ENCODE measurements at places on chromosomes 1 and 21.
A peak's percentile ranks its signal among the peaks of the same experiment; 100 is the strongest.

DNA sequence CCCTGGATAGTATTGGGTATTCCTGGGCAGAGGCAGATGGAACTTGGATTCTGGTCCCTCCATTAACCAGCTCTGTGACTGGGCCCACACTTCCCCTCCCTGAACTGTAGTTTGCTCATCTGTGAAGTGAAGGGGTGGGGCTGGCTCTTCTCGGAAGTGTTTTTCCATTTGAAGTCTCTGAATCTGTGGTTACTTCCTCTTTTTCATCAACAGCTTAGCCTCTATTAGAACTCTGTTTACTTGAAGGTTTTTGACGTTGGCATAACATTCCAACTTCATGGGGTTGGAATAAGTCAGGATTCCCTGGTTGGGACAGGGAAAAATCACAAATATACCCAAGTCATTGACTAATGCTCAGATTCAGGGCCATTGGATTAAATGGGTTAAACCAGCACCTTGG is 3.6 kb downstream of the KIAA0040 start:
- peak; percentile 6 for DNase-seq

DNA sequence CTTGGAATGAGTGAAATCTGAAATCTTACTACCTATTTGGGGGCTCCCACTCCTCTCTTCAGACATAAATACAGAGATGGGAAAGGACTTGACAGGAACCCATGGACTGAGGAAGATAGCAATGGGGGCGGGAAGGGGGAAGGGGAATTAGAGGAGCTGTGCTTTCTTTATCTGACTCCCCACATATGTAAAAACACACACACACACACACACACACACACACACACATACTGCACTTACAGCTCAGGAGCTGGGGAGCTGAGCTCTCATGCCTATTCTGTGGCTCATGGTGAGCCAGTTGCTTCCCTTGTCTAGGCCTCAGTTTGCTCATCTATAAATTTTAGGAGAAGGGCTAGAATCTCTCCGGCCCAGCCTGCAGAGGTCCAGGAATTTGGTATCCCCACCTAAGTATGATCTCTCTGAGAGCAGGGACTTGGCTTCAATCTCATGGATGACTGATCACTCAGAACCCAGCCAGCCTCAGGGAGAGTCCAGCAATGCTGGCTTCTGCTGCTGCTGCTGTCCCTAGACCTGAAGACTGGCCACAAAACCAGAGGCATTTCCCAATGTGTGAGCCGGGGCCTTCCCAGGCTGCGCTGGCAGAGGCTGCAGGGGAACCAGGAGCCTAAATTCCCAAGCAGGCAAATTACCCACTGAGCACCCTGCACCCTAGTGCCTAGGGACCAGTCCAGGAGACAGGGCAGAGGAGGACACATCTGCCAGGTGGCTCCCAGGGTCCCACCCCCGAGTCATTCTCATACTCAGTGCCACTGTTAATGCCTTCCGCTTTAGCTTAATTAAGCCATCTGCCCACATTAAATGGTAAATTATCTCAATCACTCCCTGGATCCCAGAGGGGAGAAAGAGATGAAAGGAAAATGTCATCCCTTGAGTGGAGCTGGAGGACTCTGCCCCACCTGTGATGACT is 57.5 kb upstream of the RBM15 start:
- DNase-seq: no peak

DNA sequence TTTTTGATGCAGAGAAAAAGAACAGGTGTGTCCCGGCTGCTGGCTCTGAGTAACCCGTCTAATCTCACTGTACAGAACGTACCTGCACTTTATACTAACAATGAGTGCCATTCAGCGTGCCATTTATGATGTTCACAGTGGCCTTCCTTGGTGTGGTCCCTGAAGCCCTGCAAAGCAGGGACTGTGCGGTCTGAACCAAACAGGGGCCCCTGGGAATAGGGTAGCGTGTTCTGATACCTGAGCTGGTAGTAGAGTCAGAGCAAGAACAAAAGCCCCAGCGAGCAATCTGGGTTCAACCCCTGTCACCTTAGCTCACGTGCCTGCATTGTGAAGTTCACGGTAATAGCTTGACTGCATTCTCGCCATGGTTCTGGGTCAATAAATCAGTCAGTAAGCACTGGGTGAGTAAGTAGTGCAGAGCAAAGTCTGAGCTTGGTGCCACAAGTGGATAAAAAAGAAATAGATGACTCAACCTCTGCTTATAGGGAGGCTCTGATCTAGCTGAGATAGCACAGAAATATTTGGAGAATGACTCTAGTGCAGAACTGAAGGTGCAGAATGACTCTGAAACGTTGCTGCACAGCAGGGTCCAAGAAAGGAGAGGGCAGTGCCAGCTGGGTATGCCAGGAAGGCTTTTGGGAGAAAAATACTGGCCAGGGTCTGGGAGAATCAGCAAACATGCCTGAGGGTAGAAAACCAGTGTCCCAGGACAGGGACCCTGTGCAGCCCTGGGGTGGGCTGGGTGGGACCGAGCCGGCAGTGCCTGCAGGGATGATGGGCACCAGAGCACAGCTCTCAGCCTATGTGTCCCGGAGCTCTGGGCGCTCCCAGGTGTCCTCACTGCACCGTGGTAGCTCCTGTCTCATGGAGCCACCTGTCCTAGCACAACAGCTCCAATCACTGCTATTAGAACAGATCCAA is 125.9 kb downstream of the RHOU start:
- DNase-seq: no peak

DNA sequence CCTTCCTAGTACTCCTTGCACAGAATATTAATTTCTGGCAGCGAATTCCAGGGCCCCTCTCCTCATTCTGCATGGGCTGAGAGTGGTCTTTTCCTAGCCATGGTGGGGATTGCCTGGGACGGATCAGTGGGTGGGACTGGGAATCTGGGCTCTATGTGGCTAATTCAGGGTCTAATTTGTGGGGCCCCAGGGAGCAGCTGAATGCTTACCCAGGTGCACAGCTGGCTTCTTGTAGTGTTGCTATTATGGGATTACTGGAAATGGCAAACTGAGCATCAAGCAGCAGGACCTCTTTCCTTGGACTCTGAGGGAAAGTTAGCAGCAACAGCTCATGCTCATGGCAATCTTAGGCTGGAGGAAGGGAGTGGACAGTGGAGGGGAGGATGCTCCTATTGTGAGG is 187.1 kb upstream of the CACNA1E start:
- no peak for DNase-seq

DNA sequence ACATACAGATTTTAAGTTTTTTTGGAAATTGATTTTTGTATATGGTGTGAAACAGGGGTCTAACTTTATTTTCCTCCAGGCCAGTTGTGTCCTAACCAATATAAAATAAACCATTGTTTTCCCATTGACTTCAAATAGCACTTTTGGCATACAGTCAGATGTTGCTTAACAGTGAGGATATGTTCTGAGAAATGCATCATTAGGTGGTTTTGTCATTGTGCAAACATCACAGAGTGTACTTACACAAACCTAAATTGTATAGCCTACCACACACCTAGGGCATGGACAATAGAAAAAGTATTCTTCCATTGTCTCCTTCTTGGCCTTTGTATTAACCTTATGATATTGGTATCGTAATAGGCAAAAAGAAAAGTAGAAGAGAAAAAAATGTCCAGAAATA is 37.4 kb upstream of the DISP1 start:
- DNase-seq: no peak

DNA sequence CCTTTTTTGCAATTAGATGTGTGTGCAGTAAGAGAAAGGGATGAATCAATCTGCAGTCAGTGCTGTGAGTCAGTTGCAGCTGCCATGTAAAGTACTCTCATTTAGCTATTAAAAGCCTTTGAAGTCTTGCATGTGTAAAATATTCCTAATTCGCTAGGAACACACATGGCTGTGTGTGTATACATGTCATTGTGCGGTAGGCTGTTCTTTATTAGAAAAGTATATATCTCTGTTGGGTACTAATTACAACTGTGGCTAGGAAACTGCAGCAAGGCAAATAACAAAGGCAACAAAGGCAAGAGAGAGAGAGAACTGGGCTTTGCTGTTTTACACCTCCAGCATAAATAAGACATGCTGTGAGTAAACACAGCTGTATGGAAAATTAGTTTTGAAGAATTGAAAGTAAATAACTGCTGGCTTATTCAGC is 41.7 kb downstream of the EPB41 start:
- DNase-seq: no peak

GRCh38 chr1:156483397-156483796 is 17.2 kb downstream of the MEF2D start:
- DNase-seq: no peak

- no peak for DNase-seq
Measured at GRCh38 chr1:63874278-63874880, 100.6 kb downstream of the ROR1 start.

- no peak for DNase-seq
Measured at GRCh38 chr1:244384066-244384465, 67.6 kb downstream of the ADSS2 start.

GRCh38 chr1:93638307-93638847 is 43.3 kb downstream of the BCAR3 start:
- no peak for DNase-seq

DNA sequence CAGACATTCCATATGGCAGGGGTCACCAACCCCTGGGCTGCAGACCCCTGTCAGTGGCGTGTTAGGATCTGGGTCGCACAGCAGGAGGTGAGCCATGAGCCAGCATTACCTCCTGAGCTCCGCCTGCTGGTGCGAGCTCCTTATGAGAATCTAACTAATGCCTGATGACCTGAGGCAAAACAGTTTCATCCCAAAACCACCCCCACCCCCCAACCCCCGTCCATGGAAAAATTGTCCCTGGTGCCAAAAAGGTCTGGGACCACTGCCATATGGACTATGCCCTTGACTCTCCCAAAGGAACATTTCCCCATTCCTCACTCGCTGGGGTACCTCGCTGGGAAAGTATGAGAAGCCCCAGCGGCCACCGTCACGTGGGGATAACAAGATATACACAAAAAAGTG is 6.4 kb upstream of the CPT2 start:
- DNase-seq: no peak

GRCh38 chr1:112209493-112209892 is 186.5 kb upstream of the CTTNBP2NL start:
- DNase-seq: no peak

- DNase-seq: no peak
Measured at GRCh38 chr1:34792868-34793727, at the start of gene GJA4. Gene GJA4, plus strand, starts transcription at chr1:34792999. Its CDS starts 1,215 bp downstream, at chr1:34794214.

GRCh38 chr1:50697440-50698421 is 262.3 kb downstream of the FAF1 start:
- no peak for DNase-seq

GRCh38 chr1:186605762-186606350 is 74.4 kb downstream of the PTGS2 start:
- no peak for DNase-seq

- peak; percentile 32 for DNase-seq
Measured at GRCh38 chr1:204975568-204976235, 67.3 kb upstream of the CNTN2 start.

DNA sequence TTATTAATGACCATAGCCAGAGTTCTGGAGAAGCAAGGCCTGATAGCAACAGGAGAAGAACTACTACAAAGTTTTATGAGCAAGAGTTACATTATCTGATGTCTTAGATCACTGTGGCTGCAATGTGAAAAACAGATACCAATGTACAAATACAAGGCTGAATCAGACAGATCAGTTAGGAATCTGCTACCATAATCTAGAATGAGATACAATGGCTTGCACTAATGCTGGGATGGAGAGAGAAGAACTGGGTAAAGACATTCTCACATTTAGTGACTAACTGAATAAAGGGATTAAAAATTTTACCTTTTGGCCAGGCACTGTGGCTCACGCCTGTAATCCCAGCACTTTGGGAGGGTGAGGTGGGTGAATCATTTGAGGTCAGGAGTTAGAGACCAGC is 41.3 kb downstream of the ARID4B start:
- no peak for DNase-seq

GRCh38 chr1:2936559-2937515 is 84.4 kb upstream of the ACTRT2 start:
- DNase-seq: no peak

DNA sequence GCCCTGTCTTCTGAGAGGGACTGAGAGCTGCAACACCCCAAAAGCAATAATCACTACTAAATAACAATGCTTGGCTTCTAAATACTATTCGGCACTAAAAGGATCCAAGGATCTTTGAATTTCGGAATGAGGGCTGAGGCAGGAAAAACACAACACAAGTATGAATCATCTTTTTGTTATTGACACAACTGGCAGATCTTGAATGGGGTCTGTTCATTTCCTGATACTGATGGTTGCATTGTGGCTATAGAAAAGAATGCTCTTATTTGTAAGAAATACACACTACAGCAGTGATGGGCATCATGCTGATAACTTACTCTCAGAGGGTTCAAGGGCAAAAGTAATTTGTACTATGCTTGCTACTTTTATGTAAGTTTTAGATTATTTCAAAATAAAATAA is 149.2 kb upstream of the PLD5 start:
- DNase-seq: no peak

GRCh38 chr1:200971428-200971903 is 52.0 kb downstream of the KIF21B start:
- DNase-seq: no peak

DNA sequence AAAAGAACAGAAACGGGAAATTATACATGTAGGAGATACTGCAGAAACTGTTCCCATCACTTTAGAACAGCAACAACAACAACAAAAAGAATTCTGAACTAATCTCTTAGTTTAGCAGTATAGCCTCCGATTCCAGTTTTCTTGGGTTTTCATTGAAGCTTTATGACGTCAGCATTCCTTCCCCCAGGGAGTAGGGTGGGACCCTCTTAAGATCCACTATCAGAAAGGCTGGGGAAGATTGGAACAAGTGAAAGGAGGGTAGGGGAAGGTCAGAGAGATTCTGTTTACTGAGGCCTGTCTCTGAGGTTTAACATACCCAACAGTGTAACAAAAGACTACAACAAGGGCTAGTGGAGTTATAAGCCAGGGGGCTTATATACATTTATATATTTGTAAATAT is 121.4 kb upstream of the OLFM3 start:
- no peak for DNase-seq

DNA sequence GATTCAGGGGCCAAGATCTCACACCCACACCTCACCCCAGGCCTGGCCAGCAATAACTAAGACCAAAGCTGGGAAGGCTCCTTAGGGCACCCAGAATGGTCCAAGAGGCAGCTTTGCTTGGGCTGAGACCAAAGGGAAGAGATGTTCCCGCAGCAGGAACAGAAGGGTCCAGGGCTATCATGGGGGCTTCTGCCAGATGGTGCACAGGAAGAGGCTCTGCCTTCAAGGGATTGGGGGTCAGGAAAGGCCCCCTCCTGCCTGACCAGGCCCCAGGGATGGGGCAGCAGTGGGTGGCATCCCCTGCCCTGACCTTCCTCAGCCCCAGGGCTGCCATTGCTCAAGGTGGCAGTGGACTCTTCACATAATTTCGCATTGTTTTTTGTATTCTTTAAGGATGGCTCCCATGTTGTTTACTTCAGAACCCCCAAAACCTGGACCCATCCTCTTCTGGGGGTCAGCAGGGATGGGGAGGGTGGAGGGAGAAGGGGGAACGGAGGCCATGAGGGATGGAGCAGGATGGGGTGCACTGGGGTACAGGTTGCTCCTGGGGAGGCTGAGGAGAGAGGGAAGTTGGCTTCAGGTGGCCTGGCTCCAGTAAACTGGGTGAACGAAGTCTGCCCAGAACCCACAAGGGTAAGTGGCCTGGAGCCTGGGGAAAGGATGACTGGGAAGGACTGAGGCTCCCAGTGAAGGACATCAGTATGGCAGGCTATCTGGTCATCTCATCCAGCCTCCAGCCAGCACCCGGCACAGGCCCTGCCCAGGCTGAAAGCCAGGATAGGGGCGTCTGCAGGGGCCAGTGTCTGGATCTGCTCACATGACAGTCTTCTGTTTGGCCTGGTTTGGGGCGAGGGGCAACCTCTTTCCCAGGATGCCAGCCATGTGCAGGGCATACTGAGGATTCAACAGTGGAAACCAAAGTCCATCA is 2.6 kb upstream of the NADK start:
- DNase-seq: no peak

GRCh38 chr1:51948491-51948915 is 42.0 kb downstream of the RAB3B start:
- no peak for DNase-seq

Data from effector memory CD8-positive, alpha-beta T cell (primary cell).